ENCODE measurements at places on chromosomes 6 and 20.

- no peak for DNase-seq
Observed at GRCh38 chr6:31961616-31962015, 2.6 kb downstream of the SKIC2 start.

GRCh38 chr6:39446909-39447308 is 124.4 kb upstream of the KCNK16 start:
- DNase-seq = no peak

GRCh38 chr6:4262526-4262925 is 127.2 kb upstream of the ECI2 start:
- no peak for DNase-seq

DNA sequence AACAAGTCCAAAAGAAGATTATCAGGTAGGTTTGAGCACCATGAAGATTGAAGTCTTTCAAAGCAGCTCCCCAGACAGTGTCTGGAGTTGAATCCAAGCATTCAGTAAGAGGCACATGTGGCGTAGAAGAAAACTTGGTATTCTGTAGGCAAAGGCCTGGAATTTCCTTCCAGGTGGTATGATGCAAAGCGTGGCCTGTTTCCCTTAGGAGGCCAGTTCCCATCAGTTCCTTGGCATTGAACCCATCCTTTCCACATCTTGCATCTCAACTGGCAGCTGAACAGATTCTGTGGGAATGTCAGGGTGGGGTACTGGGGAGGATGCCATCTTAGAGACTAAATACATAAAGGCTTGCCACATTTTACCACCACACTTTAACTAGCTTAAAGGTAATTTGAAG is 516.0 kb downstream of the BTBD3 start:
- DNase-seq = no peak

GRCh38 chr20:51488331-51488730 is 54.2 kb downstream of the NFATC2 start:
- no peak for DNase-seq

DNA sequence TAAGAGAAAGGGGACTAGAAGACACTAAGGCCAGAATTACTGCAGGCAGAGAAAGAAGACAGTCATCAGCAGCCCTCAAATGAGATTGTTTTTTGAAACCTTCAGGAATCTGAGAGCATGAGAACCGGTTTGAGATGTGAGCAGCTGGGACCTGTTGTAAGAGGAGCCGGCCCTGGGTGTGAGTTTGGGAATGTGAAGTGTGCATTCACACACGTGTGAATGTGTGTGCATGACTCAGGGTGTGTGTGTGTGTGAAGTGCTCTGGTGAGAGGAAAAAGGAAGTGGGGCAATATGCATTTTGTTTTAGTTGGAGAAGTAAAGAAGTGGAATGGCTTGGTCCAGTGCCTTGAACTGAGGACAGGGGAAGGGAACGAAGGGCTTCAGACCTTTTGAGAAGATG is 4.3 kb downstream of the SCUBE3 start:
- no peak for DNase-seq

- DNase-seq = peak; percentile 7
Observed at GRCh38 chr20:6473197-6473596, 294.3 kb upstream of the BMP2 start.

DNA sequence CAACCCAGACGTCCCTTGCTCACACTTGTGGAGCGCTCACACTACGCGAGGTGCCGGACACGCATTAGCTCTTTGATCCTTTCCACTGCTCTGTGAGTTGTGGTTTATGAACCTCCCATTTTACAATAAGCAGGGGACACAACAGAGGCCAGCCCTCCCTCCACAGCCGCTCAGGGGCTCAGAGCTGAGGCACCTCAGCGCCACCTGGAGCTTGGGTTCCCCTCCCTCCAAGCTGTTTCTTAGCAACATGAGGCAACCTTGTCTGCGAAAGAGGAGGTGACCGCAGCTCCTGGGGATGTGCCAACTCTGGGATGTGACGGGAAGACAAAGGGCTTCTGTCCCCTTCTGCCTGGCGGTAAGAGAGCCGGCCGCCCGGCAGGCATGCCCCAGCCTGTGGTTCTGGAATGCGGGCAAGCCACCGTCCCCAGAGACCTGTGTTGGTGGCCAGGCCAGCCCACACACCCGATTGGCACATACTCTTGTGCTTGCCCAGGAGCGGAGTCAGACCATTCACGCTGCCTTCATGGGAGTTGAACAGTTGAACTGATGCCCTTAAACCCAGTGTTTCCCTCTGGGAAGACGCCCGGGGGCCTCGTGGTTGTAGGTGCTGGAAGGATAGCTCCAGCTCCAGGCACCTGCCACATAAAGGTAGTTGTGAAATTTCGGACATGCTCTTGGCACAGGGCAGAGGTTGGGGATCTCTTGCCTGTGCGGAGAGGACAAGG is 44.5 kb downstream of the RBM38 start:
- DNase-seq = no peak

DNA sequence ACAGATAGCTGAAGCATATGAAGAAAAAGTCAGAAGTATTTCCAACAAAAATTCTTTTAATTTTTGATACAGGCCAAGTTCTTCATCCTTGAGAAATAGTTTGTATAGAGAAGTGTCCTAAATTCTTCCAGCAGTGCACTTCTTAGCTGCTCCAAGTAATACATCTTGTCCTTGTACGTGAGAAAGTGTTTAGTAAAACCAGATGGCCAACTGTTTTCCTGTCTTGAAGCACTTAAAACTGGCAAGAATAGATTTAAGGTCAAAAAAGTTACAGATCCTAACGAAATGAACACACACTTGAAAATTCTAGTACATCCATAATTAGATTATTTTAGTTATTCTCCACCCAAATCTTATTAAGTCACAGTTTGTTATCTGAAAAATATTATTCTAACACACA is 52.2 kb upstream of the HSF2 start:
- DNase-seq = no peak

- DNase-seq = no peak
Observed at GRCh38 chr6:89566930-89567629, 71.5 kb downstream of the LYRM2 start.

DNA sequence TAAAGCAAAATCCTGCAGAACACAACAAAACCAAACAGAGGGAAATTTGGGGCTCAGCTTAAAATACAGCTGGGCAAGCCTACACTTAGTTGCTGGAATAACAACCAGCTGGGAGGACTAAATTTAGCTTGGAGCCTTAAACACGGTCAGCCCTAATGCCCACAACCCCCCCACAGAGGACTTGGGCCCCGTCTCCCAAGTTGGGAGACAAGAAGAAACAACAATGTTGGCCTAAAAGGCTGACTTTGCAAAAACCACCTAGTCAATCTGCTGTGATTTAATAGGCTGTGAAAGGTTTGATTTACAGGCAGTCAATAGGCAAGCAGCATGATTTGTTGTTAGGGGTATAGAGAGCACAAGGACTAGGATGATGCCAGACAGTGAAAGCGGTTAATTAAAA is 40.3 kb upstream of the ARMC2 start:
- no peak for DNase-seq

- no peak for DNase-seq
Observed at GRCh38 chr6:169380493-169380892, 126.8 kb upstream of the THBS2 start.

DNA sequence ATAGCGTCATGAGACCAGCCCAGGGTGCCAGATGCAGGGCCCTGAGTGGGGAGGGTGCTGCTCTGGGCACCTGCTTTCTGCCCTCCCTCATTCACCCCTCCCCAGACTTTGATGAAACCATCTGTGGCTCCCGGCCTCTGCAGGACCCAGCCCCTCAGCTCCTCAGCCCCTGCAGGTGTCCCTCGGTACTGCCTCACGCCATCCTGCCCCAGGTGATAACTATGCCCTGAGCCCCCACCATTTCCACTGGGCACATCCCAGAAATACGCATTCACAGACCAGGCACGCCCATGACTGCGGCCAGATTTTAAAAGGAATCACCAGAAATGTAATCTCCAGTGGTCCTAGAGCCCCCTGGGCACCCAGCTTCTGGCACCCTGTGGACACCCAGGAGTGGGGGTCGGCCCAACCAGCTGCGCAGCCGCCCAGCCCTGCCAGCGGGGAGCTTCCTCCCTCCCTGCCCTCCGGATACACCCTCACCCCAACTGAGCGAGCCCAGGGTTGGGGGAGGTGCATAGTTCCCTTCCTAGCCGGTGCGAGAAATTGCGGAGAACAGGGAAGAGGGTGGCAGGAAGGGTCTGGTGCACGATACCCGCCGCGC is 615 bp upstream of the NTSR1 start:
- no peak for DNase-seq

DNA sequence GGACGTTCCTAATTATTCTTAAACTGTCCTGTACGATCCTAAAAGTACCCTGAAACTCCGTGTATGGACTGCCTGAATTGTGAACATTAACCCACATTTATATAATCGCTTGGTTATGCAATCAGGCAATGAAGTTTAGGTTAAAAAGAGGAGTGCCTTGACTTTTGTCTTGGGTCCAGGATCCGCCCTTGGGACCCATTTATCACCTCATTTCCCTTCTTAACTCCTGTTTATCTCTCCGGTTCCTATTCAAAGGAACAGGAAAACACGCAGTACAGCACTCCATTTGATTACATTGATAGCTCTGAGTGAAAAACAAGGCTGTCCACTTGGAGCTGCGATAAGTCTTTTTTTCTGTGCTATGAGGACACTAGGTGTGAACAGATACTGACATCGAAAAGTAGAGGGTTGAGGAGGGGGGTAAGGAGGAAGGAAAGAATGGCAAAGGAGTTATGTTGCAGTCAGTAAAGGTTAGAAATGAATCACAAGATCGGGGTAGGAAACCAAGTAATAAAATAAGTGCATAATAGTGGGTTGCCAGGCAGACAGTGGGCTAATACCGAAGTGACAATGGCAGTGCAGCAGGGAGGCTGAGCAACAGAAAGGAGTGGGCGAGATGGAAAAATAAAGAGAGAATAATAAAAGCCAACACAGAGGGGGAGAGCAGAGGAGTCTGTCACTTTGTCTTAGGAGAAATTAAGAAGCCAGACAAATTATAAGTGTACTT is 15.9 kb upstream of the PCK1 start:
- DNase-seq = no peak

DNA sequence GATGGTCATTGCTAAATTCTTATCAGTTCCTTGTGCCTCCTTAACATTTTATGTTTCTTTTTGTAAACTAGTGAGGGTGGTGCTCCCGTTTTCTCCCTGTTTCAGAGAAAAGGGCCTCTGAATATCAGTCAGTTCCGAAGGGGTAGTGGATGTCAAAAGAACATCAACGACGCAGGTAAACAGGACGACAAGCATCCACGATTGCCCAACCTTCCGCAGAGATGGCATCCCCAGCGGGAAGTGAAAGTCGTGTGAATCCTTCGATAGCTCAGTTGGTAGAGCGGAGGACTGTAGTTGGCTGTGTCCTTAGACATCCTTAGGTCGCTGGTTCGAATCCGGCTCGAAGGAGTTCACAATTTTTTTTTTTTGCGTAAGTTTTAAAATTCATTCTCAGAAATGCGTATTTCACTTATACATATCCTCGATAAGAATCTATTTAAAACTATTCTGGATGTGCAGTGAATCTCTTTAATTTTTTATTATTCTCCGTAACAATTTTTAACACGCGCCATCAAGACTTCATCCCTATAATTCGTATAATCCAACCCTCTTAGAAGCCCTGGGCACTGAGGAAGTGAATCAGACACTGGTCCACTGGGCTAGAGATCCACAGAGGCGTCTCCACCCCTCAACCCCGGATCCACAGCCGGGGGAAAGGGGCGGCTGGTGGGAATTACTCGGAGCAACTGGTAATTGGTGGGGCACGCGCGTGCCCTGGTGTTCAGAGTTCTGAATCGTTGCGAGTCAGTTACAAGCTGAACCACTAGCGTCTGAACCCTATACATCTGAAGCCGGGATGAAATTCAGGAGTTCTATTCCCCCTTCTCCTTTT is 27.9 kb upstream of the ABT1 start:
- peak; percentile 87 for DNase-seq

- DNase-seq = peak; percentile 29
Observed at GRCh38 chr20:2084703-2085102, 16.9 kb upstream of the STK35 start.

DNA sequence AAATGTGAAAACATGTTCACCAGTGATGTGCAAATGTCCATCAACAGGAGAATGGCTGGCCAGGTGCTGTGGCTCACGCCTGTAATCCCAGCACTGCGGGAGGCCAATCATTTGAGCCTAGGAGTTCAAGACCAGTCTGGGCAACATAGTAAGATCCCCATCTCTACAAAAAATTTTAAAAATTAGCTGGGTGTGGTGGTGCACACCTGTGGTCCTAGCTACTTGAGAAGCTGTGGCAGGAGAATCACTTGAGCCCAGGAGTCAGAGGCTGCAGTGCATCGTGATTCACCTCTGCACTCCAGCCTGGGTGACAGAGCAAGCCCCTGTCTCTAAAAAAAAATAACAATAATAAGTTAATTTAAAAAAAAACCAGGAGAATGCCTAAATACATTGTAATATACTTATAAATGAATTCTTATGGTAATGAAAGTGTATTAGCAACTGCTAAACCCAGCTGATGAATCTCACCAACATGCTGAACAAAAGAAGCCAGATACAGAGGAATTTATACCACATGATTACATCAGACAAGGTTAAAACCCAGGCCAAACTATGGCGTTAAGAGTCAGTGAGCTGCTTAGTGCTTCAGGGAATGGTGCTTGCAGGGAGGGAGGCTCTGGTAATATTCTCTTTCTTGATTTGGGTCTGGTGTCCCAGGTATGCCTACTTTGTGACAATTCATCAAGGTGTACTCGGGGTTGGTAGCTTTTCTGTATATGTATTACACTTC is 36.4 kb downstream of the RPP40 start:
- no peak for DNase-seq

DNA sequence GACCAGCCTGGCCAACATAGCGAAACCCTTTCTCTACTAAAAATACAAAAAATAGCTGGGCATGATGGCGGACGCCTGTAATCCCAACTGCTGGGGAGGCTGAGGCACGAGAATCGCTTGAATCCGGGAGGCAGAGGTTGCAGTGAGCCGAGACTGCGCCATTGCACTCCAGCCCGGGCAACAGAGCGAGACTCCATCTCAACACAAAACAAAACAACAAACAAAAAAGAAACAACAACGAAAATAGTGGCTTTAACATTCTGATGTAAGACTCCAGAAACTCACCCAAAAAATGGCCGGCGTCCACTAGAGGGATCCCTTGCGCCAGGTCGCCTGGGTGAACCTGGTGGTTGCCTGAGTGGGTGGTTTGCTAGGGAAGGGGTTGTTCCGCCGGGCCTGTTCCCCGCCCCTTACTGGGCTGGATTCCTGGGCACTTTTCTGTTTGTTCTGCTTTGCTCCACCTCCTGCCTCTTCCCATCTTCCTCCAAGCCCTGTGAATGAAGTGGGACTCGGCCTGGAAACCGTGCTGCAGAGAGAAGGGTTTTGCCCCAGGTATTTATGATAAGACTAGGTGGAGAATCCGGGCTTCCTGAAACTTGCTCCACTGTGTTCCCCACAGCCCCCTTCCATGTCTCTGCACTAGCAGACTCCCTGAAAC is 1.5 kb downstream of the PABPC1L start:
- no peak for DNase-seq

- DNase-seq = no peak
Observed at GRCh38 chr6:134247231-134247833, 70.6 kb downstream of the SGK1 start.
